ENCODE measurements at places on chromosomes 3 and 15.

GRCh38 chr3:166201476-166201875 lies 364.3 kb upstream of the BCHE start:
- no peak for DNase-seq

DNA sequence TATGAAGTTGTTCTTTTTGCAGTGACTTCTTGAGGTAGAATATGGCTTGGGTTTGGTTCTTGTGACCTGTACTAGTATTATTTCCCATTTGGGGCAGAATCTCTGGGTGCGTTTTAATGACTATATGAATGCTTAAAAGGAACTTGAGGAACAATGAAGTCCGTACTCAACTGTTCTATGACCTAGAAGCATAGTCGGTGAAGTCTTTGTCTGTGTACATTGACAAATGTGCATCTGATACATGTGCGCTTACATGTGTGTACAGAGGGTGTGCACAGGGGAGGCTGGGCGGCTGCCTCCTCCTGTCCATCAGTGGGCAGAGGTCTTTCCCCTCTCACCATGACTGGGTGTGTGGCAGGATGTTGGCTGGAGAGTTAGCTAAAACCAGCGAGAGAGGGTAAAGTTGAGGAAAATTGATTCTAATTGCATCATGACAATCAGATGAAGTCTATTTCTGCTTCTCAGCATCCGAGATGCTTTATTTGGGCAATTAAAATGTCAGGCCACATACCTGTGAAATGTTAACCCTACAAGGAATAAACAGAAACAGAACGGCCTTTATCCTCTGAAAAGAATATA lies 1.0 kb upstream of the NR2F2 start:
- DNase-seq = no peak

- no peak for DNase-seq
These were observed 150.8 kb upstream of the KCNMB2 start for GRCh38 chr3:178385280-178385952.

DNA sequence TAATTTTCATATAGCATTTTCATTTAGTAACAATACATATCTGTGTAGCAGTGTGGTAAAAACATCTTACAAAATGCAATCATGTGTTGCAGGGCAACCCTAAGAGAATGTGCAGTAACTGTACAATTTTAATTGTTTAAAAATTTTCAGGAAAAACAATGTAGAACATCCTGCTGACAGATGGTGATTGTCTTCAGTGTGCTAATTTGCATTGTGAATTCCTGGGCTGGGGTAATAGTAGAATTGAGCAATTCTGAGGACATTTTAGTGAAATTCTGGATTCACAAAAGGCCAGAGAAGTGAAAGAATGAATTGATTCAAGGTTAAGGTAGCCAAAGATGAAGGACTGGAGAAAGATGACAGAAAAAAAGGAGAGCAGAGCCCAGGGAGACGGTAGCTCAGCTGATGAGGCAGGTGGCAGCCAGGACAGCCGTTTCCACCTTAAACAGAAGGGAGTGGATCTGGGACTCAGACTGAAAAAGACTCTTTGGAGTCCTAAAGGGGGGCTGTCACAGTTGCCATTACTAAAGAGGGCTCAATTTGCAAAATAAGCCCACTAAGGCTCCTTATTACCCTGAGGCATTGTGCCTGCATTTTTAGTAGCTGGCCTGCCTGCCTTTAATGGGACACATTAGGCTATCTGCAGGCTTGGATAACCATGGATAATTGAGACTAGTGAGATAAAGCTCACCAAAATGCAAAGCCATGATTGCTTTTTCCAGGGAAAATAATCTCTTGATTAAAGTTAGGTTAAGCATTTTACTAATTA lies 8.6 kb downstream of the MAP3K13 start:
- no peak for DNase-seq

DNA sequence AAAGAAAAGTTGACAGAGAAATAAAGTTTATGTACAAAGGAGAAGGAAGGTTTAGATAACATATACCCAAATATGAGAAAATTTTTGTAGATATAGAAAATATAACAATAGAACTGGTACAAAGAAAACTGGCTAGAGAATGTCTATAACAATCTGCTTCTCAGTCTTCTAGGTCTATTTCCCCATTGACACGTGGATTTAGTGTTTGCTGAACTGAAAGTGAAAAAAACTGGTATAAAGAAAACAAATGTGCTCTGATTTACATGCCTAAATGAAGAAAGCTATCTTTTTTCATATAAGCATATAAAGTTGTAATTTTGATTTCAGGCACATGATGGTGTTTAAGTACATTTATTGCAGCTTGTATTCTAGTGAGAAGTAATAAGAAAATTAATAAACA lies 9.8 kb downstream of the KCNMB2 start:
- DNase-seq = no peak

GRCh38 chr3:147392625-147392946 lies 13.8 kb downstream of the ZIC4 start:
- no peak for DNase-seq

DNA sequence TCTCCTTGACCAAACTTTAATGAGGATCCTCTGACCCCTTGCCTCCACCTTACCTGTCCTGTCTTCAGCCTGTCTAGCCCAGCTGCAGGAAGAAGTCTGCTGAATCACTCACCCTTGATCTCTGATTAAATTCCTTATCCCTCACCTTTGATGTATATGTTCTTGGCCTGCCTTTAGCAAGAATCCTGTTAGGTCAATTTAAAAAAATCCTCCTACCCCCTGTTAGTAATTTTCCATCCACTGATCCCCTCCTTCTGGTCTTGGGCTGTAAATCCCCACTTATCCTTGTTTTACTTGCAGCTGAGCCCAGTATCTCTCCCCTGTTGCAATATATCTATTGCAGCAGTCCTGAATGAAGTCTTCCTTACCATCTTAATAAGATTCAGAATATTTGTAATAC lies 39.0 kb downstream of the MYH15 start:
- DNase-seq = no peak

- DNase-seq = no peak
These were observed 229.5 kb upstream of the ROPN1 start for GRCh38 chr3:124221422-124221821.

GRCh38 chr15:69539345-69539744 lies 86.7 kb downstream of the RPLP1 start:
- no peak for DNase-seq

DNA sequence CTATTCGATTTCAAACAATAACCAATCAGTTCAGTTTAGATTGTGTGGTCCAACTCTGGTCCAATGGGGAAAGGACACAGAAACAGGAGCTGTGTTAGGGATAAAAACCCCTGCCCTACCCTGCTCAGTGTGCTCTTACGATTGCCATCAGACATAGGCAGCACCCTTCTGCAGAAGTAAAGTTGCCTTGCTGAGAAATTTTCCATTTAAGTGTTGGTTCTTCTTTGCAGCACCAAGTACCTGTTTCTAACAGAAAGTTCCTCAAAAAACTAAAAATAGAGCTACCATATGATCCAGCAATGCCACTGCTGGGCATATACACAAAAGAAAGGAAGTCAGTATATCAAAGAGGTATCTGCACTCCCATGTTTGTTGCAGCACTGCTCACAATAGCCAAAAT lies 206.2 kb upstream of the CNTN4 start:
- no peak for DNase-seq

DNA sequence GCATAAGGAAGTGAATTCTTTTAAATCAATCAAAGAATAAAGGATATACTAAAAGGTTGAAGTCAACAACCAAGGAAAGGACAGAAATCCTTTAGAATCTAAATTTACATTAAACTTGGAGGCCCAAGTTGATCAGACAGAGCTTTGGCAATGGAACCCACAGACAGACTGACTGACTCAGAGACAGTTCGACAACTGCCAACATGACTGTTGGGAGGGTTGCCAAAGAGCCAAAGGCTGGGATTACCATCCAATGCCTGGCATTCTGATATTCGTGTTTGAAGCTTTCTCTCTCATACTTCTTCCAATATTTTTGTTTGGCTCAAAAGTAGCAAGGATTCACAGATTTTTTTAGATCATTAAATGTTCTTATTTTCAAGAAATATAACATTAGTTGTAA lies 406.1 kb downstream of the PLCL2 start:
- no peak for DNase-seq

- DNase-seq = no peak
These were observed 417.4 kb upstream of the DPH6 start for GRCh38 chr15:35963326-35963725.

DNA sequence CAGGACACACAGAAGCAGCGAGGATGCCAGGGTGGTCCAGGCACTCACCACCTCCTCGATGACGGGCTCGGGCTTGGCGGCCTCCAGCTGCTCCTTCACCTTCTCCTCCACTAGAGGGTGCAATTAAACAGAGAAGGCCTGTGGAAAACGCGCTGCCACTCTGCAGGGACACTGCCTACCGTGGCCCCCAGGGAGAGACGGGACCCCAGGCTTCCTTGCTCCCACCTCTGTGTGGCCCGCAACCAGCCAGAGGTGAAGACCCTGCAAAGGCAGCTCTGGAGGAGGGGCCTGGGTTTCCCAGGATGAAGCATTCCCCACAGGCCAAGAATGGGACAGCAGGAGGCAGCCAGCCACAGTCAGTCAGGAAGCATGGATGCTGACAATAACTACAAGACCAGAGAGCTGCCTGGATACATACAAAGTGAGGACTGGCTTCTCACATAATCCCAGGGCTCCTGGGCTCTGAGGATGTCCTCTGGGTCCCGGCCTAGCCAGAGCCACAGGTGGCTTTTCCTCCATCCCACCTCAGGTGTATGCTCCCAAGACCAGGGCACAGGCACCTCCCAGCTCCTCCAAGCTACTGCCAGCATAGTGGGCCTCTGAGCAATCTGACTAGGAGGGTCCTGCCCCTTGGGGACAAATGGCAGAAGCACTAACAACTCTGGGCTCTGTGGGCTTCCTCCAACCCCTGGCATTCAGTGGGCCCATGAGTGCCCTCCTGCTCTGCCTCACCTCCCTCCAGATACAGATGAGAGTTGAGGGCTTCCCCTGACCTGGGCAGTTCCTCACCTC lies 46.2 kb downstream of the PTH1R start:
- no peak for DNase-seq

DNA sequence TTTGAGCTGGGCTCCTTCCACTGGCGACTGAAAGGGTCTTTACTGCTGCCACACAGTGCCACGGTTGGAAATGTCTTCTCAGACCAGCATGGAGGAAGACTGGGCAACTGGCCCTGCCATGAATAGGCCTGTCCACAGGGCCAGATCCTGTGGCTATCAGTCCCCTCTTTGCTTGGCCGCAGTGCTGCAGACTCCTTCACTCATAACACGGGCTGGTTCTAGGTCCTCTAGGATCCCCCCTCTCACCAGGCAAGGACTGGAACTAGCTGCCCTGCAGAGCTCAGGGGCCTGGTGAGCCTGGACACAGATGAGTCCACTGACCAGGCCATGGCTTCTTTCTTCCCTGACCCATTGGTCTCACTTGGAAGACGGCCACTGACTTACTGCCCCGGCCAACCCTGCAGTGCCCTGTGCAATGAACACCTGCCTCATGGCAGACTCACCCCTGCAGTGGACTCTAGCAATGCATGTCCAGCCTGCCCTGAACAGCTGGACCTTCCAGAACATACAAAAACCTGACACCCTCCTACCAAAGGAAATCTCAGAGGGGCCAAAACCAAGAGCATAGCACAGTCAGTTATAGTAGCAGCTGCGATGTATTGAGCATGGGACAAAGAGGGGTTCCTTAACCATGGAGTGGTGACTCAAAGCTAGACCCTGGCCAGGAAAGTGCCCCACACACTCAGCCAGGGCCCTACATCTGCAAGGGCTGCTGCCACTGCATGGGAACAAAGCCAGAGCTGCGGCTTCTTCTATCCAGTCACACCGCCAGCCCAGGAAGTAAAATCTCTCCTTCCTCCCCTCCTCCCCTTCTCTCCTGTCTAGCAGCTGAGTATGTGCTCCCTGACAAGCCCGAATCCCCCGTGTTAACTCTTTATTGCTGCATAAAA lies 72.1 kb upstream of the ITGA11 start:
- DNase-seq = no peak

Data from stimulated activated CD8-positive, alpha-beta memory T cell treated with anti-CD3 and anti-CD28 coated beads, Interleukin-15, amount 100 ng/mL, for 24 hours (primary cell).